ENCODE measurements at places on chromosomes 7 and 10.

DNA sequence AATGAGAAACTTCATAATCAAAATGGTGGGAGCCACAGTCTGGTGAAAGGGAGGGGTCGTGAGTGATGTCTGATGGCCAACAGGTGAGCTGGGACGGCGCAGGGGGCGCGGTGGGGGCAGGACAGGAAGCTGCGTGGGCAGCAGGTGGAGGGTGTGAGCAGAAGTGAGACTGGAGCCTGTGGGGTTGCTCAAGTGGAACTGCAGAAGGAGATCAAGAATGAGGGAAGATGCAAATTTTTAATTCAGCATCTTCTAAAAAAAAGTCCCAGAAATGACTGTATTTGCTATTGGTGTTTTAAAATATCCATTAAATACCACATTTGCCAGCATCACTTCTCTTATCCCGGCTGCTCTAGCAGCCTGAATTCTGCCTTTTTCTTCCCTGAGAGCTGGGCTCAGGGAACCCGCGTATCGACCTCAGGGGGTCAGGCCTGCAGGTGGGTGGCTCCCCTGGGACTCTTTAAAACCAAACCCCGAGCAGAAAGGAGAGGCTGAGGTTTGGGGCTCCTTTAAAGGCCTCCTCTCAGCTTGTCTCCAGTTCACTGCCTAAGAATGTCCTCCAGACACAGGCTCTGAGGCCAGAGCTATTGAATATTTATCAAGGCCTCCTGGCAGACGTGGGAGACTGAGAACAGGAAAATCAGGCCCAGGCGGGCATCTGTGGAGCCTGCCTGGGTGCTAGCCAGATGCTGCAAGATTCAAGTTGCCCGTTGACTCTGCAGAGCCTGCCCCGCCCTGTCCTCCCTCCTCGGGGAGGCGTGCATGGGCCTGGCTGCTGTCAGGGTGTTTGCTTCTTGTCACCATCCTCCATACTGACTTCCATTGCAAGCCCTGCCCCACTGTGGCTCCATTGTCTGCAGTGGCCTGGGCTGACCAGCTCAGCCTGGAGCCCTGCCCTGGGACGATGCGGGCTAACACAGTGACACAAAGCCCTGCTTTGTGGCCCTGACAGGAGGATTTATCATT is 53.9 kb downstream of the SYPL1 start:
- peak; percentile 88 for DNase-seq

DNA sequence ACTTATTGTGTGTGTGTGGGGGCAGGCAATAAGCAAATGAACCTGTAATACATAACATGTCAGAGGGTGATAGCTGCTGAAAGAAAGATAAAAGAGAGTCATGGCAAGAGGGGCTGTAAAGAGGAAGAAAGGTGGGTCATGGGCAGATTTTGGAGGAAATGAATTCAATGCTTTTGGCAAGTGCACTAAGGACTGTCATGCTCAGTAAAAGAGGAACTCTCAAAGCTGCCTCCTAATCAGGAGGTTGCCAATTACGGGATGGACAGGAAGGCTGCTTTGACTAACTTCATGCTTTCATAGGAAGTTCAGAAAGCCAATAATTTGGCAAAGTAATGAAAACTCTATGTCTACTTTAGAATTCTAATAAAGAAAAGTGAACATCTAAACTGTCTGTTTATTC is 401.2 kb downstream of the SH2D4B start:
- no peak for DNase-seq

GRCh38 chr7:86025807-86026206 is 617.9 kb upstream of the GRM3 start:
- no peak for DNase-seq

DNA sequence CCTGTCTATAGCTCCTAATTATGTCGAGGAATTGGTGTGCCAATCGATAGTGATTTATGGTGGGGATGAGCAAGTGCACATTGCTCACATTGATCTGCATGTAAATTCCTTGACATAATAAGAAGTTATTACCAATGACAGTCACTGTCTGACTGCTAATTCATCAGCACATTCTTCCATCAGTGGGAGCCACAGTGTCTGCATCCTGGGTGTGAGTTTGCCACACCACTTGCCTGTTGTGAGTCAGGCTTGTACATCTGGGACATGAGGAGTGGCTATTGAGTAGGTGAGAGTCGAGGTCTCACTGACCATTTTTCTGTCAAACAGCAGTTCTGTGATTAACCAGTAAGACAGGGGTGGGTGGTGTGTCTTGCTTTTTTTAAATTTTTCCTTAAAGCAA is 263.4 kb downstream of the LRMDA start:
- no peak for DNase-seq

GRCh38 chr10:22821501-22821900 is 106.4 kb upstream of the ARMC3 start:
- DNase-seq: no peak

DNA sequence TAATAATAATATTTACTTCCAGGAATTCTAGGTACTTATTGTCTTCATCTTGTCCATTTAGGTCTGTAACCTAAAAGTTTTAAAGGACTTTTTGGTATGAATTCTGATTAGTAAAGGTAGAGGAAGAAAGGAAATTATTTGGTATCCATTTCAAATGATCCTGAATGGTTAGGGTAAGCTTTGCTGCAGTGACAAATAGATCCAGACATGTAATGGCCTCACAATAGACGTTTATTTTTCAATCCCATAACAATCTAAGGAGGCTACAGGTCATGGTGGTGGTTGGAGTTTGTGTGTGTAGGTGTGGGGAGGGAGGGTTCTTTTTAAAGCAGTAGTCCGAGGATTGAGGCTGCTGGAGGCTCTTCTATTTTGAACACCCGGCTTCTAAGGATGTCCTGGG is 5.3 kb downstream of the FBH1 start:
- DNase-seq: no peak

GRCh38 chr10:128907155-128907941 is 559.7 kb upstream of the MGMT start:
- DNase-seq: no peak

- peak; percentile 77 for DNase-seq
Measured at GRCh38 chr10:91908337-91909116, 759 bp downstream of the FGFBP3 start.

All from stomach (tissue), 19 donors.